ENCODE measurements at places on chromosomes 5 and 9.

- DNase-seq = no peak
Measured at GRCh38 chr5:103942587-103943186, 380.1 kb upstream of the NUDT12 start.

DNA sequence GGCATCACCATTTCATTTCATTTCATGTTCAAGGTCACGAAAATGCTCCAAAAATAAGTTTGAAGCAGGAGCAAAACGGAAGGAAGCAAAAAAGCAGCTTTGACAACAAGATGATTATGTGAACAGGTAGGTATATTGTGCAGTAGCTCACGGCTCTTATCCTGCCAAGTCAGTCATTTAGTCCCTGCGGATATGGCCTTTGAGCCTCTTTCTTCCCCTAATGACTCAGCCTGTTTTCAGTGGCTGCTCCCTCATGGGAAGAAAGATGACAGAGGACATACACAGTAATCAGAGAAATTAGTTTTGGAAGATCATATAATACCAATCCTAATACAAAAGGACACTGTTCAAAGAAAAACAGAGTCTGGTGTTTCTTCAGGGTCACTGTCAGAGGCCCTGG is 155.8 kb upstream of the GRAMD2B start:
- DNase-seq = no peak

DNA sequence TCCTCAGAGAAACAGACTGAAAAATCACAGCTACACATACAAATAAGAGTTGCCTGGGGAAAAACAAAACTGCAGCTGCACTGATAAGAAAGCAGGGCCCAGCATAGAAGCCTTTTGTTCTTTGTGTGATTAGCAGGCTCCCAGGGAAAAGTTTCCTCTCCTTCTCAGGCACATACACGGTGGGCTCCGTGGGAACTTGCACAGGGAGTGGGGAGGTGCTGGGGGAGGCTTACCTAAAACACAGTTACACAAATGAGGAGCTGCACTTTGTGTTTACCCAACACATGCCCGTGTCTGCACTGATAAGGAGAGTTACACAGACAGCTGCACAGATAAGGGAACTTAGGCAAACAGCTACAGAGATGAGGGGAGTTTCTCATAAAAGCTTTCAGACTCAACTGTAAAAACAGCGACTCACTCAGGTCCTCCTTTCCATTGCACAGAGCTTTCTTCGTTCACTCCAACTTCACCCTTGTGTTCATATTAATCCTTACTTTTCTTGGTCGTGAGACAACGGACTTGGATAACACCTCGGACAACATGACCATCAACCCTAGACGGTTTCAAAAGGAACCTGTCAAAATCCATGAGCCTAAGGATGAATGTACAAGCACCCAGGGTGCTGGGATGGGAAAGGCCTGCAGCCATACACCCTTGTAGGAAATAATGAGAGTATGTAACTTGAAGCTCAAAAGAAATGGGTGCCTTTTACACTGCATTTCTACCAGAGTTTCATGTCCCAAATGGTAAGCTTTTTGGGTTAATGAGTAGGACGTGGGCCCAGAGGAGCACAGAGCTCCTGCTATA is 50.8 kb downstream of the SERINC5 start:
- peak; percentile 79 for DNase-seq

GRCh38 chr5:119274767-119275130 is 81.1 kb upstream of the TNFAIP8 start:
- no peak for DNase-seq

- no peak for DNase-seq
Measured at GRCh38 chr5:150529555-150529954, 21.6 kb downstream of the NDST1 start.

DNA sequence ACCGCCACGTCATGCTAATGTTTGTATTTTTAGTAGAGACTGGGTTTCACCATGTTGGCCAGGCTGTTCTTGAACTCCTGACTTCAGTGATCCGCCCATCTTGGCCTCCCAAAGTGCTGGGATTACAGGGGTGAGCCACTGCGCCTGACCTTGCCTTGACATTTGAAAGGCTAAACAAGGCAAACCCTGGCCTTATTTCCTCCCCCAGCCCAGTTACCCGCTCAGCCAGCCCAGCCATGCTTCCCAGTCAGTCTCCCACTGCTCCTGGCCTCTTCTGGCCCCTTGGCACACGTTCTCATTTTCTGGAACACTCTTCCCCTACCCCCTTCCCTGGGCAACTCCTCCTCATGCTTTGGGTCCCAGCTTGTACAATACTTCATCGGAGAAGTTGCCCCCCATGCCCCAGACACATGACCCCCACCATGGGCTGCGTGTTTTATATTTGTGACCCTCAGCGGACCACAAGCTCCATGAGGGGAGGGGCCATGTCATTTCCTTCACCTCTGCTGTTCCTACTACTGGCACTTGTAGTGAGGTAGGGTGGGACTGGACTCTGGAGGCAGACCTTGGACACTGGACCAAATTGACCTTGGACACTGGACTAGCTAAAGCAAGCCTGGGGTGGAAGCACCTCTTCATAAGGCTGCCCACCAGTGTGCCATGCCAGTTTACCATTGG is 94.4 kb upstream of the IER5L start:
- no peak for DNase-seq

DNA sequence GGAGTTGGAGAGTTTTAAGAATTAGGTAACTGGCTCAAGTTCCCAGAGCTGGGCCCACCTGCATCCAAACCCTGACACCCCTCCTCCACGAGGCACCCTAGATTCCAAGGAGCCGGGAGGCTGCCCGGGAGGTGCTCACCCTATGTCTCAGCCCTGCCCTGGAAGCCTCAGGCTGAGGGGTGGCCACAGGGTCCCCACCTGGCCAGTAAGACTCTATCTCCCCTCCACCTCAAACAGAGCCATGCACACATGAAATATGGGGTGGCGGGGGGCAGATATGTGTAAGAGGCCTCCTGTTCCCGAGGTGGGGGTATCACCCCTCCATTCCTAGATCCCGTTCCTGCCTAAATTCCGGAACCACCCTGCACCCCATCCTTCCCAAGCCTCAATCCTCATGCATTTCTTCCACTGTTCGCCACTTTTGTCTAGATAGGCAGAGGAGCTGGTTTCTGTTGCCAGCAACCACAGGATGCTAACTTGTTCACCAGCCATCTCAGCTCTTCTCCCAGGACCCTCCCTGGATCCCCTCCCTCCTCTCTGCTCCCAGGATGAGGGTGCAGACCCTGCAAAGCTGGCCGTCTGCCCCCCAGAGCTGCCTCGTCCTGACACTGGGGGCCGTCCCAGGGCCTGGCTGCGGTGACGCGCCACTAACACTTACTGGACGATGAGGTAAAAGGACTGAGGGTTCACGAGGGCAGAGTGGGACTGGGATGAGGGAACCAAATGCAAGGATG is 44.1 kb downstream of the COL23A1 start:
- DNase-seq = no peak

DNA sequence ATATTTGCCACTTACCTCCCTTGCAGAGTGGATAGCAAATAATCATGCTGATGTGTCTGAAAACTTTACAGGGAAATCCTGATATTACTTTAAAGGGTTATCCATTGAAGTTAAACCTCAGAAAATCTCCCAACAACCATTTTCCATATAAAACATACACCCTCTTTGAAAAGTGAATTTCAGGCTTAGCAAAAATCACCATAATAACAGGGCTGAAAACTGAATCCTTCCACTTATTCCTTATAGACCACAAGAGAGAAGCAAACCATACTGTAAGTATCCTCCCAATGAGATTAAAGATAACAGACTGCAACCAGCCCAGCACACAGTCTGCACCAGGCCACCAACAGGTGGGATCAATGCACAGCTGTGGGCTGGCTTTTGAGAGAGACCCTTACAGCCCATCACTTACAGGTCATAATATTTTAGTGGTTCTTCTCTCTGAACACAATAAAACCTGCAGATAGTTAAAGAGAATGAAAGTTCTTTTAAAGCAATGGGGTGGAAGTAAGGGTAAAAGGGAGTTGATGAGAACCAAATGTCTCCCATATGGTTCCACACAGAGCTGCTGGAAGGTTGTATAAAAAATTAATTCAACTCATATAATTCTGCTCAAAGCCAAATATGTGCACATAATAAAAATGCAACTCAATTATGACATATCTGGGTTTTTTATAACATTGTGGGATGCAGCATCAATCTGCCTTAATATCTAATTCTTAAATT is 376.2 kb upstream of the GRAMD2B start:
- DNase-seq = peak; percentile 22

Data from BE2C (cell line).